Left lung (tissue), 14 donors: ENCODE measurements at places on chromosomes 3 and 15. TPM values are rescaled to one million over a fixed set of nuclear protein-coding genes. Genes with fewer than 3 reads are reported as not detected.

GRCh38 chr3:46907960-46908293 is 30.4 kb downstream of the PTH1R start:
- H3K36me3 ChIP-seq = no peaks in the 10 kb centered on the region
- DNase-seq = no peak
- no peak overlapping the region for H3K4me3 ChIP-seq
- no peaks in the 10 kb centered on the region for H3K27me3 ChIP-seq
- peaks cover 22% of the 10 kb centered on the region for H3K4me1 ChIP-seq

IL5RA gene
- total RNA-seq = 0.50 TPM

- H3K36me3 ChIP-seq = peaks cover 30% of the 10 kb centered on the region
- no peak for DNase-seq
- peak overlapping the region; percentile 89 for H3K4me3 ChIP-seq
- no peaks in the 10 kb centered on the region for H3K27me3 ChIP-seq
Observed at GRCh38 chr3:49164983-49165720, 979 bp downstream of the CCDC71 start.

DNA sequence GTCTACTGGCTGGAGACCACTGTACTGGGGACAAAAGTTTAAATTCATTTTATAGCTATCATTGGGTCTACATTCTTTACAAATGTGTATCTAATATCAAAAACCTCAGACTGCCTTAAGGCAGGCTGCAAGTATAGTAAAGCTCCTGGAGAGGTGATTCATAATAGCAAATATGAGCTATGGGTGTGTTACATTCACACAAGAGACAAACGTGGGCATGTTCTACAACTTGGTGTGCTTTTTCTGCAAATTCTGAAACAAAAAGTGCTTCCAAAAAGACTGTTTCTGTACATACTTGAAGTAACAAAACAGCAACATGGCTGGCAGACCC is 1101.4 kb downstream of the ROBO1 start:
- no peak for DNase-seq
- no peak overlapping the region for H3K4me3 ChIP-seq
- H3K4me1 ChIP-seq = no peaks in the 10 kb centered on the region
- H3K27me3 ChIP-seq = no peaks in the 10 kb centered on the region
- H3K36me3 ChIP-seq = no peaks in the 10 kb centered on the region
- H3K27ac ChIP-seq = no peak overlapping the region

GOLGA8S gene
- 0.29 TPM for total RNA-seq

FSIP1 gene
- total RNA-seq = 0.81 TPM

DNA sequence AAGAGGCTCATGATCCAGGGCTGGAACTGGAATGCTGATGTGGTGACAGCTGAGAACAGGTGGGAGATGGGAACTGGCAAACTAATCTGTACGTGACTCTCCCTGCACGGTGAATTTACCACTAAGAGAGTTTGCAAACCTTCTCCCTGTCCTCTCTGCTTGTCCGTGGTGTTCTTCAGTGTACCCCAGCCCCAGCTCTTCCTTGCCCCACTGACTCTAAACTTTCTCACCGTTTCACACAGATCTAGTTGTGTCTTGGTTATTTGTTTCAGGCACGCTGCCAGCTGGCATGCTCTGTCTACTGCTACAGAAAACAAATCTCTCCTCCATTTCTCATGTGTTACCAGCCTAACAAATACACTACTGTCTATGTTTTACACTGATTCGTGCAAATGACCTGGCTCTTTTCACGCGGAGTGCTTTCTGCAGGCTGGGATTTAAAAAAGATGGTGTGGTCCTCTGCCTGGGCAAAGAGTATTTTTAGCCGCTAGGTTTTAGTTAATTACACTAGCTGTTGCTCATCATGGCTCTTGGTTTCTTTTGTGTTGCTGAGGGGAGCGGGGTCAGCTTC is 192.7 kb upstream of the LRIG1 start:
- peaks cover 2% of the 10 kb centered on the region for H3K4me1 ChIP-seq
- no peak overlapping the region for H3K27ac ChIP-seq
- no peaks in the 10 kb centered on the region for H3K36me3 ChIP-seq

GRCh38 chr15:78049691-78050440 is 27.6 kb downstream of the TBC1D2B start:
- H3K36me3 ChIP-seq = no peaks in the 10 kb centered on the region
- peak overlapping the region; percentile 78 for H3K27ac ChIP-seq
- DNase-seq = no peak
- peaks cover 95% of the 10 kb centered on the region for H3K4me1 ChIP-seq
- no peaks in the 10 kb centered on the region for H3K27me3 ChIP-seq
- no peak overlapping the region for H3K4me3 ChIP-seq

DNA sequence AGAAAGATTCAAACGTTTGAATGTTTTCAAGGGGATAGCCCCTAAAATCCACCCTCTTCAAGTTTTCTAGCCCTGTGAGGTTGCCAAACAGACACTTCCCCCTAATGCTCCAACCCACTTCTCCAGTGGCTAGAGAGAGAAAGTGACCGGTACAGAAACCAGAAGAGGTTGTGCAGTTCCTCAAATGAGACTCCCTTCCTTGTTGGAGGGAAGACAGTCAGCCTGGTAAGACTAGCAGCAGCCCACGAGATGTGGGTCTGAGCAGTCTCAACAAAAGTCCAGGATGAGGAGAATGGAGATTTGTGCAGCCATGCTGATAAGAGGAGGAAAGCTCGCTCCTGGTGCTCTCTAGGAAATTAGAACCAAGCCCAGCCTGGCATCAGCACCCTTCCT is 222.8 kb upstream of the TPRG1 start:
- H3K36me3 ChIP-seq = no peaks in the 10 kb centered on the region
- H3K27ac ChIP-seq = peak overlapping the region; percentile 93
- no peaks in the 10 kb centered on the region for H3K27me3 ChIP-seq
- DNase-seq = no peak

GOLGA6D gene
- not detected for total RNA-seq

RASGRP1 gene
- 19.2 TPM for total RNA-seq

KLHL40 gene
- total RNA-seq = not detected

GRCh38 chr3:25558121-25558520 is 106.6 kb downstream of the TOP2B start:
- DNase-seq = peak; percentile 89
- no peak overlapping the region for H3K4me3 ChIP-seq
- no peaks in the 10 kb centered on the region for H3K27me3 ChIP-seq
- no peak overlapping the region for H3K27ac ChIP-seq
- H3K36me3 ChIP-seq = no peaks in the 10 kb centered on the region
- H3K4me1 ChIP-seq = peaks cover 13% of the 10 kb centered on the region

RPL14 gene
- 1,295 TPM for total RNA-seq

DAPK2 gene
- 23.8 TPM for total RNA-seq

GRCh38 chr15:40543631-40544294 is 21.1 kb downstream of the CCDC32 start:
- no peak for DNase-seq
- no peaks in the 10 kb centered on the region for H3K4me1 ChIP-seq
- H3K27ac ChIP-seq = no peak overlapping the region
- H3K4me3 ChIP-seq = no peak overlapping the region
- peaks cover 29% of the 10 kb centered on the region for H3K36me3 ChIP-seq
